ENCODE measurements at places on chromosomes 16 and 17.
A peak's percentile ranks its signal among the peaks of the same experiment; 100 is the strongest.

- no peak for DNase-seq
These were observed 50.5 kb downstream of the EPN2 start for GRCh38 chr17:19287651-19288050.

GRCh38 chr17:4485676-4486646 is 12.7 kb upstream of the SPNS2 start:
- peak; percentile 16 for DNase-seq

DNA sequence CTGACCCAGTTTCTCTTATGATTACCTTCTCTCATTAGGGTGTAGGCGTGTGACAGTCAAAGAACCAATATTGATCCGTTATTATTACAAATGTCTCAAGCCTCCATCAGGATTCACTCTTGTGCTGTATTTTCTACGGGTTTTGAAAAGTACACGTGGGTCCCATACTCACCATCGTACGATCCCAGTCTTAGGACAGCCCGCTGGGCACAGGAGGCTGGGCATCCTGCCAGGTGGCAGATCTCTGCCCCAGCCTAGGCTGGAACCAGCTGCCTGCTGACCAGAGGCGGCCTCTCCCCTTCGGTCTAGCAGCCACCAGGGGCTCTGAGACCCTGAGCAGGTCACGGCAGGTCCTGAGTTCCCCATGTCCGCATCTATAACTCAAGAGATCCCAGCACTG is 2.0 kb upstream of the METRNL start:
- no peak for DNase-seq

DNA sequence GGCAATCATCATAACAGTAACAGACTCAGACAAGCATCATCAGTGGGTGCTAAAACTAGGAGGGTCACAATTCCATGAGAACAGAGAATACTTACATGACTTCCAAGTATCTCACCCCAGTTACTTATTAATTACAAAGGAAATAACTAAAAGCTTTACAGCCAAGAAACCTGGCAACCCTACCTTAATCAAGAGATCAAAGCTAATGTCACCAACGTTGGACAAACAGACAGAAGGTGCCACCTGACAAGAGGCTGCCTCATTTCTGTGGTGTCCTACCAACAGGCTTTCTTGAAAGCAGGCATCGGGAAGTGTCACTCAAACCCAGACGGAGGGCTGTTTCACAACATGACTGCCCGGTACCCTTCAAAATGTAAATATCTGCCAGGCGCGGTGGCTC is 84.6 kb downstream of the RMI2 start:
- no peak for DNase-seq

GRCh38 chr17:32396343-32396742 is 46.4 kb downstream of the ZNF207 start:
- no peak for DNase-seq

DNA sequence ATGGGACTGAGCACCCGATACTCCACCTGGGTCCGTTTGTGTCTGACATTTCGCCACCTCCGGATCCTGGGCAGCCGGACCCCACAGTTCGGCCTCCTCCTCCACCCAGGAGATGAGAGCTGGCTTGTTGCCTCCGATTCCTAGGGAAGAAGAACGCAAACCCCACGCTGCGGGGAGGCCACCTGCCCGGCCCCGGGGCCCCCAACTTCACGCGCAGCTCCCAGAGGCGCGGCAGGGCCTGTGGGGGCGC is 542 bp downstream of the ZNF764 start:
- no peak for DNase-seq

DNA sequence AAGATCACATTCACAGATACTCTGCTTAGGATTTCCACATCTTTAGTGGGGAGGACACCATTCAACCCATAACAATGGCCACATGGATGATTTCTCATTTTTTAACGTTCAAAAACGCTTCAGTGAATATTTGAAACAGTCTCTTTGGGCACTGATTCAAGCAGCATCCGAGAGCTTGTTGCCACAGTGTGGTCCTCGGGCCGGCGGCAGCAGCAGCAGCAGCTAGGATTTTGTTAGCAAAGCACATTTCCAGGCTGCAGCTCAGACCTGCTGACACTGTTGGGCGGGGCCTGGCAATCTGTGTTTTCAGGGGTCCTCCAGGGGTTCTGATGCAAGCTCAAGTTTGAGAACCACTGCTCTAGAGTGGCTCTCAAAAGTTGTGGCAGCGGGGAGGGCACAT is 27.9 kb upstream of the CMIP start:
- no peak for DNase-seq

DNA sequence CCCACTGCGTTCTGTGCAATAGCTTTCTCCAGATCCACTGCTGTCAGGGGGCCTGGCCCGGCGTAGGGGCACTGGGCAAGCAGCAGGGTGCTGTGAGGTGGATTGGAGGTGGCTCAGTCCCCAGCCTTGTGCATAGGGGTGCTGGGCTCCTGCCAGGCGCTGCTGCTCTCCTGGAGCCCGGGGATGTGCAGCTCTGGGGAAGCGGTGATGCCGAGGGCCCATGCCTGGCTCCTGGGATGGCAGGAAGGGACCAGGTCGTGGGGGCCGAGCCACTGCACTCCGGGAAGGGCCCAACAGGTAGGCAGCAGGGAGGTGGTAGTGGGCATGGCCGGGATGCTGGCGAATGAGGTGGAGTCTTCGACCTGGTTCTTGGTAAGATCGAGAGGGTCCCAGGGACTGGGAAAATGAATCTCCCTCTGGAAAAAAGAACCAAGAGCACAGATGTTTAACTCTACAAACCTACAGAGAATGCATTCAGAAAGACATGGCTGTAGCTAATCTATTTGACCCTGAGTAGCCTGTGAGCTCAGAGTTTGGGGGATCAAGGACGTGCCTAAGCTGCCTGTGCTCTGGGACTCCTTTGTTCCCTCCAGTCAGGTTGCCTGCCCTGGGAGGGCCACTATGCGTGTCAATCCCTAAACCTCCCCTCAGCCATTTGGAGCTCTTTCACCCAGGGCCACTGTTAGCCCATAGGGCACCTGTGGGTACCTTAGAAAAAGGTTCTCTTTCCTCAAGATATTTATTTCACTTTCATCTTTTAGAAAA is 6.6 kb upstream of the SUPT4H1 start:
- DNase-seq, result no peak

GRCh38 chr16:13377143-13377542 is 475.7 kb downstream of the SHISA9 start:
- DNase-seq, result no peak

- DNase-seq, result no peak
These were observed 10.0 kb downstream of the PITPNC1 start for GRCh38 chr17:67386965-67387551.

DNA sequence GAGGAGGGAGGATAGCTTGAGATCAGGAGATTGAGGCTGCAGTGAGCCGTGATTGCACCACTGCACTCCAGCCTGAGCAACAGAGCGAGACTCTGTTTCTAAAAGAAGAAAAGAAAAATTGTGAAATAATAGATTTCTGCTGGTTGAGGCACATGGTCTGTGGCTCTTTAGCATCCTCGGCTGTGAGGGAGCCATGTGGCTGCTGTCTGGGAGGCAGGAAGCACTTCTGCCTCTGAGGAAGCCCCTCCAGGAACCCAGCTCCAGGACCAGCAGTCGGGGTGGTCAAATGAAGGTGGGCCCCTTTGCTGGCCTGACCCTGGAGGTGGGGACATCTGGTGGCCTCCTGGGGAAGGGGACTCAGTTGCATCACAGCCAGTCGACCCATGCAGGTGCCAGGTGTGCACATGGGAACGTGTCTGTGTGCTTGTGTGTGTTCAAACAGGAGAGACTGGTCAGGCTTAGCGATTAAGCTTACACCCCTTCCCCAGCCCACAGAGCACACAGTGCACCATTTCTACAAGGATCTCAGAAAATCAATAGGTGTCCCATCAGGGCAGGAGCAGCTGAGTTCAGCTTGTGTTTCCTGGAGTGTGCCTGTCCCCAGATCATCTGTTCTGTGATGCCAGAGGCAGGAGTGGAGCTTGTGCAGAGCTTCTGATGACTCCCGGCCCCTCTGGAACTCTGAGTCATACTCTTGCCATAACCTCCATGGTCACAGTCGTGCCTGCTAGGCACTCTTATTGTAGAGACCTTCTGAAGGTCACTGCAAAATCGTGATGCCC is 24.3 kb upstream of the MGAT5B start:
- DNase-seq, result no peak

DNA sequence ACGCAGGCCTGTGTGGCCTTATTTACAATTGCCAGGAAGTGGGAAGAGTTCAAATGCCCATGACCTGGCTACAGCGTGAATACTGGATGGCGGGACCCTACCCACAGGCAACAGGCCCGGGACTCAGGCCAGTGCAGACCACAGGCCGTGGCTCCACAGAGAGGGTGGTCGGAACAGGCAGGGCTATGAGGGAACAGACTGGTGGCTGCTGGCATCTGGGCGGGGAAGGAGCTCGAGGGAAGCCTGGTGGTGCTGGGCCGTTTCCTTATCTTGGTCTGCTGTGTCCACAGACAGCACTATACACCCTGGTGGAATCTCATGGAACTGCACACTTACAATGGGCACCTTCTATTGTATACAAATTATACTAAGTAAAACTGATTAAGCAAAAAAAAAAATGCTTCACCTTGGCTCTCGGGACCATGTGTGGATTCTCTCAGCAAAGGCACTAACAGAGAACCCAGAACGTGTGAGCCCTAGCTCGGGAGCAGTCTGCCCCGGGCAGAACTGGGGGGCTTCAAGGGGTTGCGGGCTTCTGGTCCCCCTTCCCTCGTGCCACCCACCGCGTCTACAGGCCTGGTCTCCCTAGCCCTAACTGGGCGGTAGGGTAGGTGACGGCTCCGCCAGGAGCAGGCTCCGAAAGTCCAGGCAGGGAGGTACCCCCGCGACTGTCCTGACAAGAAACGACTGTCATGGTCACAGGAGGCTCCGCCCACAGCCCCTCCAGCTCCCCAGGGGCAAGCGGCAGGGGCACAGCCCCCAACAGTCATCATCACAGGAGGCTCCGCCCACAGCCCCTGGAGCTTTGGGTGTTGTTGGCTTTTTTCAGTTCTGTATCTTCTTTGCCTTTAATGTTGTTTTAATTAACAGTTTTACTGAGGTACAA is 21.8 kb downstream of the CEP131 start:
- no peak for DNase-seq

GRCh38 chr17:19237389-19238166 is 412 bp downstream of the EPN2 start:
- peak; percentile 7 for DNase-seq
